ENCODE measurements at places on chromosomes 4 and X.
A peak's percentile ranks its signal among the peaks of the same experiment; 100 is the strongest.

DNA sequence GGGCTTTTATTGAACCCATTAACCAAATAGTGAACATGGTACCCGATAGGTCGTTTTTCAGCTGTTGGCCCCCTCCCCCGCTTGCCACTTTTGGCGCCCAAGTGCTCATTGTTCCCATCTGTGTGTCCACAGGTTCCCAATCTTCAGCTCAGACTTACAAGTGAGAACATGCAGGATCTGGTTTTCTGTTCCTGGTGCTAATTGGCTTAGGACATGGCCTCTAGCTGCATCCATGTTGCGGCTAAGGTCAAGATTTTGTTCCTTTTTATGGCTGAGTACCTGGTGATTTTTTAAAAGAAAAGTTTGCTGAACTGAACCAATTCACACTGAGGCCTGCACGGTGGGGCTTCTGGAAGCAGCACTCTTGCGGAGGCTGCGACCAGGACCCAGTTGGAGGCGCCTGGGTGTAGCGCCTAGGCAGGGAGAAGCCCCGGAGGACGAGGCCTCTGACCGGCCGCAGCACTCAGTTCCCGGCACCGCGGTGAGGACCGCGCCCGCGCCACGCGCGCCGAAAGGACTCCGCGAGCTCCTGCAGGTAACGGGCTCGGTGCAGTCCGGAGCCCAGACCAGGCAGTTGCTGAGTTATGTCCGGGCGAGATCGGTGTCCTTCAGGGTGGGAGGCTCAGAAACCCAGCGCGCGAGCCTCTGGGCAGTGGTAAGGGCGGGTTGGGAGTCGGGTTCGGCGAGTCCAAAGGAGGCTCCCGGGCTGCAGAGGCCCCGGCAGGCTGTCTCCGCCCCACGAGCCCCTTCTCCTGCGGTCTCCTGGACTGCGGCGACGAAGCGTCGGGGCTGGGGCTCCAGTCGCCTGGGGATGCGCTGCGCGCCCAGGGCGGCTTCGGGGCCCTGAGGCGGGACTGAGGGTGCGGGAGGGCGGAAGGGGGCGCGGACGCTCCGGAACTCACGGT, 15.8 kb upstream of the SLC25A4 start:
- peak; percentile 68 for DNase-seq

DNA sequence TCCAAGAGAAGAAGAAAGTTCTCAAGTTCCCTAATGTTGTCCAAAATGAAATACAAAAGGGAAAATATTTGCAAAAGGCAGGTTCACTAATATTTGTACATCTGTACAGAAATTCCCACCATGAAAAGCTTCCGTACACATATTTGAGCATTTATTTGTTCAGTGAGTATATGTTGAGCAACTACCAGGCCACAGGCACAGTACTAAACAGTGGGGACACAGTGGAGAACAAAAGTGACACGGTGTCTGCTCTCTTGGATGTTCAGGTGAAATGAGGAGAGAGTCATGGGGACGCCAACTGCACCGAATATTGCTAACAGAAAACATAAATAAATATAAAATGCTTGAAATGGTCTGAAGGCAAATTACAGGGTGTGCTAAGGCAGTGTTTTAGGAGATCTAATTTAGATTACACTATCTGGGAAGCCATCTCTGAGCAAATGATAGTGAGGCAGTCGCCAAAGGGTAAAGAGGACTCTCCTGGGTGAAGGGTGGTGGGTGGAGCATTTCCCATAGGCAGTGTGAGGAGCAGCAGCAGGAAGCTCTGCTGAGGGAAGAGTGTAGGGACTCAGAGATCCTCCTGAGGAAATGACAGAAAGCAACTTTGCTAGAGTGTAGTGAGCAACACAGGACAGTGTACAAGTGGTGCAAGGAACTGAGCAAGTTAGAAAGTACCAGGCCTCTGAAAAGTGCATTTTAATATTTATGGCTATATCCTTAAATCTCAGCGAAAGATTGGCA, 375.2 kb downstream of the GALNTL6 start:
- DNase-seq = no peak

DNA sequence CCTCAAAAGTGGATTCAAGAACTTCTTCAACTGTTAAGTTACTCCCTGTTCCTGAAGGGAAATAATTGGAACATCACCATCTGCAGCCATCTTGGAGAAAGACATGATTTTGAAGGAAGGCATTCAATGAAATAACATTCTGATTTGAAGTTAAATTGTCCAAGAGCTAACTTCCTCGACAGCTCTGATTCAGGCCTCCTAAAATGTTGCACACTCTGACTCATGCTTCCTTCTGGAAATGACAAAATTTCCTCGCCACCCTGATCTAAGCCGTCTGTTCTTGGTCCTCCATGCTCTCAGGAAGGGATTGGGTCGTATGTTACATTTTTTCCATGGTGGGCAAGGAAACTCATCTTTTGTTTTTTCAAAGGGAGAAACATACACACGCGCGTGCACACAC, 496.9 kb upstream of the DIPK2B start:
- DNase-seq = no peak

- DNase-seq = no peak
These were observed 146.9 kb downstream of the STIM2 start for GRCh38 chr4:27007507-27007906.

GRCh38 chr4:1053080-1053661, 41.7 kb downstream of the FGFRL1 start:
- DNase-seq = no peak

GRCh38 chr4:1105067-1105466, 8.3 kb downstream of the RNF212 start:
- no peak for DNase-seq

DNA sequence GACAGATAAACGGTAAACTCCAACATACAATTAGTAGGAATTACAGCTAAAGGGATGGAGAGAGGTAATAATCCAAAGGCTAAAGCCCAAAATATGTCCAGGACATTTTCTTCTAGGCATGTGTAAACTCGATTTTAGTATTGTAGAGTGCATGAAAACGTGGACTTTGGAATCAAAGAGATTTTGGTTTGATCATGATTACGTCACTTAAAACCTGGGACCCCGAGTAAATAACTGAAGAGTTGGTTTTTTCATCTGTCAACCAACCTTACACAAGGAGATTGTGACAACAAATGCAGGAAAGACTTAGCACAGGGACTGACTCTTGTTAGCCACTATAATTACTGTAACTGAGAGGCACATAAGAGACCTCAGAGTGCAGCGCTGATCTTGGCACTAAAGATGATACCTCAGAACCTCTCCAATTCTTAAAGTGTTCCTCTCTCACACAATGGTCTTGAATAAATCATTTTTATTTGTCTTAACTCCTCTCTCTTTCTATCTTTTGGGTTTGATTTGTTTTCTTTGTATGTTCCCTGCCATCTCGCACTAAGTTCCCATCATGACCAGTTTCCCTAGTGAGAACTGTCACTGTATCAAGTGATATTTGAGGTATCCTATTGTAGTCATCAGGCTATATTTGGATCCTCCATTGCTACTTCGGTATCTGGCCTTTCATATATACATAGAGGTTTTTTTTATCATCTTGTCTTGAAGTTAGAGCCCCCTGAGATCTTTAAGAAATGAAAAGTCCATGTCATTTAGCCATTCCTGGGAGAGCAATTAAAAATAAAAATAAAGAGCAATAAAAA, 32.2 kb upstream of the MSL3 start:
- DNase-seq = no peak

DNA sequence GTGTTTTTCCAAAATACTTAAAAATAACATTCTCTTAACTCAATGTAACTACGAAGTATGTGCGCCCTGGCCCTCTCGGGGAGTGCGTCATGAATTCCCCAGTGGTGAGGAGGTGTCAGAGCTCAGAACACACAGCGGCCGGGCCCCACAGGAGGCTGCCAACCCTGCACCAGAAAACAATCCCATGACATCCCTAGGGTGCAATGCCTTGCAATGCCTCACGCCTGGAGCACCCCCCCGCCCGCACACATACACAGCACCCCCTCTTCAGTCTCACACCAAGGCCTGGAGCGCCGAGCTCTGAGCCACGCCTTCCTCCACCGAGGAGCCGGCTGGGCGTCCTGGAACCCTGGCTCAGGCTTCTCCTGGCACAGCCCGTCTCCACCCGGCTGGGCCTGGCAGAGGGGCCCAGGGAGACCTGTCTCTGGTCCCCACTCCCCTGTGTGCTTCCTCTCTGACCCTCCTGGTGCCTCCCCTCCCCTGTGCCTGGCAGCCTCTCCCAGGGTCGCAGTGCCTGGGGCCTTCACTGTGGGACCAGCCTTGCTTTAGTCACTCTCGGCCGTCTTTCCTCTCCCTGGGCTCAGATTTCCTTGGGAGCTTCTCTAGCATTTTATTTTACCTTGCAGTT, 108.2 kb upstream of the ADRA2C start:
- no peak for DNase-seq

GRCh38 chr4:174828845-174829701, at the start of gene GLRA3:
Gene GLRA3, minus strand, starts transcription at chr4:174829247. Its CDS starts 436 bp downstream, at chr4:174828811.
- DNase-seq = peak; percentile 6

- DNase-seq = peak; percentile 51
These were observed 1.2 kb downstream of the CD38 start for GRCh38 chr4:15779306-15779705.

- DNase-seq = peak; percentile 77
These were observed 3.4 kb upstream of the AVPR2 start for GRCh38 chrX:153900831-153901752.

- no peak for DNase-seq
These were observed 153.6 kb downstream of the AFAP1 start for GRCh38 chr4:7786040-7786439.

DNA sequence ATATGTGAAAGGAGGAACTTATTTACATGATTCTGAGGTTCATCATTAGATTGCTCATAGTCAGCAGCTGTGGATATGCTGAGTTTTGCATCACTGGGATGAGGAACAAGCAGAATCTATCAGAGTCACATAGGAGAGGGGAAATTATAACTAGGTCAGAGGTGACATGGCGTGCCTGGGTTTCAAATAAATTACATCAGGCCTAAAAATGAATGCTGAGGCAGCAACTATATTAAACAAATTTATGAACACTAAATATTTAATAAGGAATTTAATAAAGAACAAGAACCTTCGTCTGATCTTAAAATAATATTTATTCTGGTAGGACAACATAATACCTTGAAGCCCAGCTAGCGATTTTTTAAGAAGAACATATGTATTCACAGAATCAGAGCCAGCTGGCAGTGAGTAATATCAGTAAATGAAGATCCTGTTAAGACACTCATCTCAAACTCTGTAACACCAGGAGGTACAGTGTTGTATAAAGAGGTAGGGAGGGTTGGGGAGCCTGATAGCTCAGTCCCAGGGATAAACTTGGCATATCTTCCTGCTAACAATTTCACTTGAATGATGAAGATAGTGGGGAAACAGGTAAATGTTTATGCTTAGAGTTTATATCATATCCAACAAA, 60.9 kb upstream of the HS3ST1 start:
- DNase-seq = no peak

GRCh38 chr4:137641544-137641943, 109.2 kb upstream of the PCDH18 start:
- DNase-seq = no peak

GRCh38 chrX:126770179-126770578, 49.4 kb upstream of the PRR32 start:
- no peak for DNase-seq

DNA sequence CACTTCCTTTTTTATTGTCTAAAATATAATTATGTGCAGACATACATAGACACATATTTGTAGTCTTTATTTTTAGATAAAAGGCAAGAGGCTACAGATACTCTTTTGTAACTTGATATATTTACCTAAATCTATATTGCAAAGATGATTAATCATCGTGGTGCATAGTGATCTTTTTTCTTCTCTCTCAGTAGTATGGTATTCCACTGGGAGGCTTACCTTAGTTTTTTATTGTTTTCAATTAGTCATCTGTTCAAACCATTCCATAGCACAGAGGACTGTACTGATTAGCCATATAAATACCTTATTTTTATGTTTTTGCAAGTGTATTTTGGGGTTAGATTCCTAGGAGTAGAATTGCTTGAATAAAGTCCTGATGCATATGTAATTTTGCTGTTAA, 619.7 kb downstream of the GRXCR1 start:
- no peak for DNase-seq

GRCh38 chr4:28890949-28891775, 1829.0 kb upstream of the PCDH7 start:
- no peak for DNase-seq

GRCh38 chrX:119647552-119648420, 41.6 kb upstream of the NKRF start:
- DNase-seq = no peak

DNA sequence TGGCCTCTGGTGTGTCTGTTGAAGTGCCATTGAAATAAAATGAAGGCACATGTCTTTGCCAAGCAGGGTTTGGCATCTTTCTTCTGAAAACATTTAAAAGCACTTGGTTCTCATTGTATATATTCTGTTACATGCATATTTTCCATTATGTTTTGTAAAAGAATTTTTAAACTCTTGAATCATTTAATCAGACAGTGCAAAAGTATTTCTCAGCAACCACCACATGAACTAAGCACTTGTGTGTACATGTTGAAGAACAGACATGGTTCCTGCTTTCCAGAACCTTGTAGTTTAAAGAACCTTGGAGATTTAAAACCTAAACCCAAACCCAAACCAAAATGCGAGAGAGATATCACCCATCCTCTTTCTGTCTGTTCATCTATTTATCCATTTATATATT, 220.3 kb upstream of the GIMD1 start:
- DNase-seq = no peak

DNA sequence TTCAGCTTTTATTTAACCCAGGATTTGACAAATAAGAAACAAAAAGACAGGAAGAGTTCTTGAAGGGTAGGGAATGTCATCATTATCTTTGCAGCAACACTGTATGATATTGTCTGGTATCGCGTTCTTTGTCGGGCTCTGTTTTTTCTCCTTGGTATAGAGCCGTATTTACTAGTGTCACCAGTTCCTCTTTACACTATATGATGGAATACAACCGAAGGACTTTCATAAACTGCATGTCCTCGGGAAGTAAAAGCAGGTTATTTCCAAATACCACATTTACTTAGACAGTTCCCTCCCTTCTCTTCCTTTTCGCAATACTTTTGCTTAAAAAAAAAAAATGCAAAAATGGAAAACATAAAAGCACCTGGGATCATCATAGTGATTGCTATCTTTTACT, 96.6 kb upstream of the IL13RA1 start:
- DNase-seq = no peak

GRCh38 chr4:118018381-118019145, 15.7 kb upstream of the NDST3 start:
- DNase-seq = no peak

DNA sequence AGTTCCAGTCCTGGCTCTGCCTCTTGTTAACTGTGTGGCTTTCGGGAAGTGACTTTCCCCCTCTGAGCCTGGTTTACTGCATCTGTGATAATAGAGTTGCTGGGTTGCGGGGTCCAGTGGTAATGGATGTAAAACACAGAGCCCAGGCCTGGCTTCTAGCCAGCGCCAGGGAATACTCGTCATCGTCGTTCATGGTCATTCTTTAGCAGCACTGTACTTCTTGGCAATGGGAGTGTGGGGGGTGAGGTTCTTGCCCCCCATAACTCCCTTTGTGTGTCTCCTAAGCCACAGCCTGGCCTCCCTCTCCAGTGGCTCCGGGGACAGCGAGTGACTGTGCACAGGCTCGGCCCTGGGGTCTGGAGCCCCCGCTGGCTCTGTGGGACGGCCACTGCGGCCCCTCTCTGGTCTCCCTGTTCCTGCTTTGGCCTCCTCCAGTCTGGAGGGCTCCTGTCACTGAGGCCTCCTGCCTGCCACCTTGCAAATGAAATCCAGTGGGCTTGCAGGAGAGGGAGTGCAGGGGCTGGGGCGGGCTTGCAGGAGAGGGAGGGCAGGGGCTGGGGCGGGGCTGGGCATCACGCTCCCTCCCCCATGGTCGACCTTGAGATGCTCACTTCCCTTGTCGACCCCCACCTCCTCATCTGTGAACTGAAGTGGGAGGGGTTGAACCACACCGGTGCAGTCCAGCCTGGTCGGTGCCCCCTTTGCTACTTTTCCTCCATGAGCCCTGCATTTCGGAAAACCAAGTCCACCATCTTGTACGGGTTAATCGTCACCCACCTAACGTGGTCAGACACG, 13.2 kb downstream of the PSAPL1 start:
- no peak for DNase-seq
